ENCODE measurements at places on chromosomes 16 and 17. TPM values are rescaled to one million over a fixed set of nuclear protein-coding genes. Genes with fewer than 3 reads are reported as not detected.

DNA sequence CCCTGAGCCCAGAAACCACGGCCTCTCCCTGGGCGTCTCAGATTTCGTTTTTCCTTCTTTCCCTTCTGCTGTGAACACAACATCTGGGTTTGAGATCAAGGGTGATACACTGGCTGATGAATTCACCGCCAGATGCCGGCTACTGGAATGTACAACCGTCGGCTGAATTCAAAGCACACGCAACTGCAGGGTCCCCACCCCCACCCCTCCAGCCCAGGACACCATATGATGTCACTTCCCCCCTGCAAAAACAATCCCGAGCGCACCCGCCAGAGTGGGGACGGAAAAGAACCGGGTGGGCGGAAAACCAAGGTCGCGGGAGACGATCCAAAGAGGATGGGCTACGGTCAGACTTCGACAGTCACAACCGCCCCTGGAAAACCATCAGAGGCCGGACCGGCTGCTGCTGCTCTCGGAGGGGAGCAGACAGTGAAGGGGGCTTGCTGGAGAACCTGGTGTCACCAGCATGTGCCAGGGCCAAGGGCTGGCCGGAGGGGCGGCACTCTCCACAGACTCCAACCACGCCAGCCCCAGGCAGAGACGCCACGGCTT, 23.3 kb downstream of the CEP295NL start:
- no peak for DNase-seq

Gene TUBB3
- total RNA-seq: 210 TPM

DNA sequence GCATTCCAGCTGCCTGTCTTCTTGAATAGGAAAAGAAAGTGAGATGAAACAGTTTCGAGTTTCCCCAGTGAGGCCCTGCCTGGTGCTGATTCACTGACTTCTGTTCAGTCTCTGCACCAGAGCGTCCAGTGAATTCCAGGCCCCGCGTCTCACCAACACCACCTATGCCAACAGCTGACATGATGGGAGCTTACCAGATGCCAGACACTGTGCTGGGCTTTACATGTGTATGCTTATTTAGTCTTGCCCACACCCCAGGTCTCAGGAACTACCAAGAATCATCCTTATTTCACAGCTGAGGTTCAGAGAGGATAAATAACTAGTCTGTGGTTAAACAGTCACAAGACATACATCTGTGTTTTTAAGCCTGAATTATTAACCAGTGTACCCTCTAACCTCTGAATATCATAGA, 29.1 kb upstream of the IRX6 start:
- no peak for DNase-seq

GRCh38 chr17:830950-831349, 48.8 kb downstream of the MRM3 start:
- no peak for DNase-seq

DNA sequence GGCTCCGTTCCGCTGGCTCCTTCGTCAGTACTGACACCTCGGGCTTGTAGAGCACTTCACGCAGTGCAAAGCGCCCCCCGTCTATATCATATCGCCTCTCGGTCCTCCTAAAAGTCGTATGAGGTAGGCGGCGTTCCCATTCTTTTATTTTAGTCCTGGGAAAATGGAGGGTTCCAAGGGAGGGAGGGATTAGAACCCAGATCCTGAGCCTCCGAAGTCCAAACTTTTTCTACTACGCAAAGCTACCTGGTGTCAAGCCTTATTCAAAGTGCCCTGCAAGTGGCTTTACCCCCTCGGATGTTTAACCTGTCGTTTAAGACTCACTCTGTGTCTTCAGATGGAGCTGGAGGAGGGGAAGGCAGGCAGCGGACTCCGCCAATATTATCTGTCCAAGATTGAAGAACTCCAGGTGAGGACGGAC, 348 bp upstream of the FTSJ3 start:
- DNase-seq: peak; percentile 62

Measured in Karpas-422 (cell line).